NCI-H1930 (cell line): ENCODE measurements at places on chromosomes 7 and 10.

- DNase-seq: no peak
Measured at GRCh38 chr7:151960449-151960848, 4.2 kb downstream of the GALNTL5 start.

DNA sequence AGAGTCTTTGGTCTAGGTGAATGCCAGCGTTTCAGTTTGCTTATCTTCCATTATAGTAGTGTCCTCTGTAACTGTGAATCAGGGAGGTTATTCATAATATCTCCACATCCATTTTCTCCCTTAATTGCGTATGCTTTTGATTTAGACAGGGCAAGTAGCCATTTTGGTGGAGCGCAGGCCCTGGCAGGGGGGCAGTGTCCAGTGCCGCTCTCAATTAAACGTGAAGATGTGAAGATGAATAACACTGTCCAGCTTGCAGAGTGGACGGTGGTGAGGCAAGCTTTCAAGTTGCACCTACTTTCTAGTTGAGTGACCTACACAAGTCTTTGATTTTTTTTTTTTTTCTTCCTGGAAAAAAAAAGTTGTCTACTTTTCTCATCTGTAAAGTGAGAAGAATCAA lies 4.5 kb downstream of the TSPAN14 start:
- no peak for DNase-seq

DNA sequence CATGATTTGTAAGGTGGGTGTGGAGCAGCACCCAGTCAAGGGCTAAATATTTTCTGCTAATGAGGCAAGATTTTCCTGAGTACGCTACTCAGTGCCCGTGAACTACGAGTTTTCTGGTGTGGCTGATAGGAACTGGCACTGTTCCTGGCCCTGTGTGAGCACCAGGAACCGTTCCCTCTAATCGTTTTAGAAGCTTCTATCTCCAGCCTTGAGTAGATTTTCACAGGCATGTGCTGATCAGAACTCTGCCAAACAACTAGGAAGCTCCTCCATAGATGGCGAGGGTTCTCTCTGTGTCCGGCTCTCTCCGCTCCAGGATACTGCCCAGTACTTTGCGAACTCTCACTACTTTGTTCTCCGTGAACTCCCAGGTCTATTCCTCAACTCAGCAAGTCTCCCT lies 17.7 kb downstream of the TRIM4 start:
- no peak for DNase-seq

- DNase-seq: no peak
Measured at GRCh38 chr7:151590071-151590849, 70.6 kb upstream of the RHEB start.

GRCh38 chr10:9103301-9103700 lies 1048.8 kb downstream of the GATA3 start:
- no peak for DNase-seq
